NCI-H1092 treated with DMSO at 0.1 percent for 48 hours (cell line): ENCODE measurements at places on chromosomes 1 and 21.

- no peak for DNase-seq
These were observed at the start of gene CFH for GRCh38 chr1:196651637-196652215. Gene CFH (plus strand): TSS chr1:196652043. CDS start chr1:196652118, 75 bp downstream.

DNA sequence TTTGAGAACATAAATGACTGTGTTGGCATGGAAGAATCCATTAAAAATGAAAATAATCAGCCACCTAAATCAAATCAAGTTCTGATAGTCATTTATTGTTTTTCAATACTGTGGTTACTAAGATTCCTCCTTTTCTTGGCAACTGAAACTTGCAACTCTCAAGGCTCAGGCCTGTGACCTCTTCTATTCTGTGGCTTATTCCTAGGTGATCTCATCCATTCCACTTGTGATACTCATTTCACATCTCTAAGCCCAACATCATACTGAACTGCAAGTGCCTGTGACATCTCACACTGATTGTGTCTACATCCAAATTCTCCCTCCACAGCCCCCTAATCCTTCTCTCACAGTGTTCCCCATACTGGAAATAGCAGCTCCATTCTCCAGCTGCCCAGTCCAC, 4.8 kb upstream of the ST6GALNAC5 start:
- DNase-seq: no peak

GRCh38 chr1:244768186-244768585, 67.3 kb upstream of the COX20 start:
- DNase-seq: no peak

DNA sequence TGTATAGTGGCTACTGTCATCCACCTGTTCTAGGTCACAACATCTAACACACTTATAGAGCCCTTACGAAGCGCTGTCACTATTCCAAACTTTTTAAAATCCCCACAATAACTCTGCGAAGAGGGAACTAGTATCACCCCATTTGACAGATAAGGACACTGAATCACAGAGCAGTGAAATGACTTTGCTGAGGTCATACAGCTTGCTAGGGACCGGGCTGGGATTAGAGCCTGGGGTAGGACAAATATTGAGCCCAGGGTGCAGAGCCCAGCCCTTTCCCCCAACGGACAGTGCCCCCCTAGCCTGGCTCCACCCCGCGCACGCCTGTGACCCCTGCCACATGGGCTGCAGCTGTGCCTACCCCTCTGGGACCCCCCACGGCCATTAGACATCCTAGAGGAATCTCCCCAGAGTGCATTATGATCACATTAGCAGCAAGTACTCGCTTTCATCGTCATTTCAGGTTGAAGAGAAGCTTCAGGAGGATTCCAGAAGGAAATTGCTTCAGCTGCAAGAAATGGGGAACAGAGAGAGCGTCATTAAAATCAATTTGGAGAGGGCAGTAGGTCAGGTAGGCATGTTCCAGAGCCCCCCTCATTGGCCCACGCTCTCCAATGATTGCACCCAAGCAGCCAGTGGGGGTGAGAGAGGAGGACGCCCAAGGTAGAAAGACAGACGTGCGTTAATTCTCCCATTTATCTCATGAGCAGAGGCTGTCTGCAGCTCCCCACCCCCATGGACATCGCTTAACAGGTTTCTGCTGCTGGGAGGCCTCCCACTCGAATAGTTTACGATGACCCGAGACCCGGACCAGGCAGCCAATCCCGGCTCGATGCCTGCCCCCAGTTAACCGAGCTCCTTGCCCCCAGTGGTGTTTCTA, 77.2 kb downstream of the FHAD1 start:
- no peak for DNase-seq

DNA sequence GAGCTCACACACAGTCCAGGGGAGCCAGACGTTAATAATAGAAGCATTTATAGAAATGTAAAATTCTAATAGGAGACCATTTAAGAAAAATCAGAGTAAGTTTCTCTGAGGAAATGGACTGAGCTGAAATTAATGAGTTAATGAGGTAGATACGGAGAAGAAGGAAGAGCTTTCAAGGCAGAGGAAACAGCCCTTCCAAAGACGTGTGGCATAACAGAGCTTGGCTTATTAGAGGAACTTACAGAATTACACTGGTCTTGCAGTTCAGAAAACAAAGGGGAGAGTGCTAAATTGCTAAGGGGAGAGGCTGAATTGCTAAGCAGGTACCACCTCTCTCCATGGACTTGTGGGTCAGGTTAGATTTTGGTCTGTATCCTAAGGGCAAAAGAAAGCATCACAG, 8.2 kb upstream of the PIGK start:
- DNase-seq: no peak
